Parietal lobe (tissue), 2 donors: ENCODE measurements at places on chromosomes 6 and 20. TPM values are rescaled to one million over a fixed set of nuclear protein-coding genes. Genes with fewer than 3 reads are reported as not detected.

Gene TP53TG5
- total RNA-seq: 1.9 TPM

Gene APOM
- 2.2 TPM for total RNA-seq

Gene BPIFB1
- total RNA-seq: not detected

Gene ENPP4
- total RNA-seq: 19.7 TPM

Gene VSX1
- not detected for total RNA-seq

Gene F13A1
- 2.5 TPM for total RNA-seq

Gene SHLD1
- total RNA-seq: 5.3 TPM
